Gastrocnemius medialis (tissue), 4 donors: ENCODE measurements at places on chromosomes 13 and 19. TPM values are rescaled to one million over a fixed set of nuclear protein-coding genes. Genes with fewer than 3 reads are reported as not detected.
A peak's percentile ranks its signal among the peaks of the same experiment; 100 is the strongest.

GRCh38 chr13:76887076-76887563 lies 915 bp upstream of the KCTD12 start:
- DNase-seq, result no peak
- H3K27ac ChIP-seq, result peak overlapping the region; percentile 85
- peak overlapping the region; percentile 74 for H3K4me3 ChIP-seq
- no peaks in the 10 kb centered on the region for H3K4me1 ChIP-seq

- H3K27ac ChIP-seq, result no peak overlapping the region
- no peaks in the 10 kb centered on the region for H3K36me3 ChIP-seq
- peaks cover 57% of the 10 kb centered on the region for H3K27me3 ChIP-seq
- H3K4me1 ChIP-seq, result peaks cover 10% of the 10 kb centered on the region
These were observed 4.4 kb downstream of the CILP2 start for GRCh38 chr19:19542507-19542906.

Gene FFAR1
- not detected for total RNA-seq

Gene CGB1
- total RNA-seq, result not detected

DNA sequence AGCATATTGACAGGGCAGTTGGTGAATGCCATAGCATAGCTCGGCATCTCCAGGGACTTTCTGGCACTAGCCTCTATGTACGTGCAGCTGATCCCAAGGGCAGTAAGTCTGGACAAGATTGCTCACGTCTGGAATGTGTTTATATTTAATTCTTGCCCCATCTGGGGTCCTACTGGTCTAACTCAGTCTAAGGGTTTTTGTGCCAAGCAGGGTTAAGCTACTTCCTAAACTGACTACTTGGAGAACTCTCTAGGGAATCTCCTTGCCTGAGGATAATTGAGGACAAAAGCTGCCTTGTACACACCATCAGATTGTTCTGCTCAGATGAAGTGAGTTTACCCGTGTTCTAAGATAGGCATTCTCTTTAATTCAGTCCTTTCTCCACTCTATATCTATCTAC lies 358.1 kb downstream of the MYO16 start:
- no peaks in the 10 kb centered on the region for H3K27me3 ChIP-seq
- DNase-seq, result no peak
- no peak overlapping the region for H3K4me3 ChIP-seq
- no peaks in the 10 kb centered on the region for H3K4me1 ChIP-seq
- H3K36me3 ChIP-seq, result no peaks in the 10 kb centered on the region

GRCh38 chr19:17178291-17178690 lies 36.9 kb upstream of the USE1 start:
- peaks cover 14% of the 10 kb centered on the region for H3K36me3 ChIP-seq
- H3K27me3 ChIP-seq, result no peaks in the 10 kb centered on the region
- no peak for DNase-seq
- H3K4me1 ChIP-seq, result no peaks in the 10 kb centered on the region
- H3K27ac ChIP-seq, result no peak overlapping the region

DNA sequence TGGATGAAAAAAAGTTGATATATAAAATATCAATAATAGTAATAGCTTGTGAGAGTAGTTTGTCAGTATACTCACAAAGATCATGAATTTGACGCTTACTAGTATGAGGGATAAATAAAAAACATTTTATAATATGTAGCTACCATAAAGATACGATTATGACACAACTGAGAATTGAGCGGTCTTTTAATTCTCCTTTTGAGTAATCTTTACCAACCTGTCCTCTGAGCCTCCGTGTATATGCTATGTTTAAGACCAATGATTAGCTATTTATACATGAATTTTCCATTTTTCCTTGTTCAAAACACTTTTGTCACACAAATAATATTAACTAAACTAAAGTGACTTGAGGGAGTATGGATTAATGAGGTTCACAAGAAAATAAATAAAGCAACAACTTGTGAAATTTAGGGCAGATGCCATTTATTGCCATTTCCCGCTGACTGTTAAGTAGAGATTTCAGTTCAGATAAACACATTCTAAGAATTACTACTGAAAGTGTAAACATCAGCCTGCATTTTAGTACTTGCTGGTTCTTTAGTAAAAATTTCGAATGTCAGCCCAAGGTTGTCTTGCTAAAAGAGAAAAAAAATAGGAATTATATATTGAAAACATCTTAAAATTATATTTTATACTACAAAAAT lies 6.2 kb upstream of the IRS2 start:
- no peak overlapping the region for H3K4me3 ChIP-seq
- peaks cover 12% of the 10 kb centered on the region for H3K4me1 ChIP-seq
- no peak for DNase-seq
- no peaks in the 10 kb centered on the region for H3K36me3 ChIP-seq
- no peak overlapping the region for H3K27ac ChIP-seq

Gene LILRA6
- total RNA-seq, result not detected

GRCh38 chr19:18730885-18731513 lies 47.5 kb downstream of the CRTC1 start:
- H3K27me3 ChIP-seq, result no peaks in the 10 kb centered on the region
- H3K27ac ChIP-seq, result no peak overlapping the region
- DNase-seq, result no peak
- no peak overlapping the region for H3K4me3 ChIP-seq
- H3K36me3 ChIP-seq, result no peaks in the 10 kb centered on the region
- no peaks in the 10 kb centered on the region for H3K4me1 ChIP-seq

Gene AMER2
- not detected for total RNA-seq

DNA sequence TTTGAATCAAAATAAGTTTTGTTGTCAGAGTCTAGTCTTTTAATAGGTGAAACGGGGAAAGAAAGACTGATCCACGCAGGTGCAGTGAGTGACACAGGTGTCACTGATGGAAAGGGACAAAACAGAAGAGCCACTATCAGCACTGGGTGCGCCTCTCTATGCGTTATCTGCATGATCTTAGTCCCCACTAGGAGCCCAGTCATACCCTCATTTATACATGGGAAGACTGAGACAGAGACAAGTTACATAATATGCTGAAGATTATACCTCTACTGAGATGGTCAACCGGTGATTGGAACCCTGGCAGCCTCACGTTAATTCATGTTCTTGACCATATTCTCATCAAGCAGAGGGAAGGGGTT lies 3.4 kb downstream of the LRCH1 start:
- no peaks in the 10 kb centered on the region for H3K27me3 ChIP-seq
- no peaks in the 10 kb centered on the region for H3K36me3 ChIP-seq
- no peak overlapping the region for H3K4me3 ChIP-seq
- H3K27ac ChIP-seq, result no peak overlapping the region

Gene PPP1R12C
- total RNA-seq, result 22.6 TPM

Gene CYP2A6
- total RNA-seq, result 0.16 TPM

- peak; percentile 35 for DNase-seq
- no peaks in the 10 kb centered on the region for H3K27me3 ChIP-seq
- H3K27ac ChIP-seq, result peak overlapping the region; percentile 74
- H3K36me3 ChIP-seq, result no peaks in the 10 kb centered on the region
These were observed 47.7 kb upstream of the UQCRFS1 start for GRCh38 chr19:29260477-29261317.

DNA sequence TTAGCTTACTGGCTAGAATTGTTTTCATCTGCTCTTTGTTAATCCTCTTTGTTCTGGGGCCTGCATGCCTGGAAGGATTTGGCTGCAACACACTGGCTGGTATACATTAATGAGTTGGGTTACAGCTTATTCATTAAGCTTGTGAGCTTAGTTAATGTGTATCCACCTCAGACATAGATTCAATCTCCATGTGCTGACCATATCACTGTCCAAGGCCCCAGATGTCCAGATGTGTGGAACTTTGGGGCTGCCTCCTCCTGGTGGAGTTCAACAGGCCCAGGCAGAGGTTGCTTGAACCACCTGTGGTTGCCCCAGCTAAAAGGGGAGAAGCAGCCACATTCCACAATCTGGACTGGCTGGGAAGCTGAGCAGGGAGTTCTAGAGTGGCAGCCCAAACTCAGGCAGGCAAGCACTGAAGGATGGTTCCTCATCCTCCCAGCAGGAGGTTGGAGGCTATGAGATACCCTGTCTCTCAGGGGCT lies 5.4 kb downstream of the DIAPH3 start:
- DNase-seq, result no peak
- H3K36me3 ChIP-seq, result no peaks in the 10 kb centered on the region
- no peak overlapping the region for H3K27ac ChIP-seq
- no peaks in the 10 kb centered on the region for H3K27me3 ChIP-seq
- H3K4me3 ChIP-seq, result no peak overlapping the region

GRCh38 chr19:31149441-31149941 lies 199.7 kb downstream of the TSHZ3 start:
- no peak for DNase-seq
- H3K36me3 ChIP-seq, result no peaks in the 10 kb centered on the region
- no peak overlapping the region for H3K27ac ChIP-seq
- H3K4me1 ChIP-seq, result no peaks in the 10 kb centered on the region

- peak within 1 kb of the TSS; percentile 64 for H3K27ac ChIP-seq
- DNase-seq, result peak; percentile 40
- H3K36me3 ChIP-seq, result no peaks in the 10 kb centered on the region
These were observed at the start of gene CCDC169 for GRCh38 chr13:36297366-36298338. CCDC169 (minus strand) TSS chr13:36297814; CDS start chr13:36297719, 95 bp downstream.

DNA sequence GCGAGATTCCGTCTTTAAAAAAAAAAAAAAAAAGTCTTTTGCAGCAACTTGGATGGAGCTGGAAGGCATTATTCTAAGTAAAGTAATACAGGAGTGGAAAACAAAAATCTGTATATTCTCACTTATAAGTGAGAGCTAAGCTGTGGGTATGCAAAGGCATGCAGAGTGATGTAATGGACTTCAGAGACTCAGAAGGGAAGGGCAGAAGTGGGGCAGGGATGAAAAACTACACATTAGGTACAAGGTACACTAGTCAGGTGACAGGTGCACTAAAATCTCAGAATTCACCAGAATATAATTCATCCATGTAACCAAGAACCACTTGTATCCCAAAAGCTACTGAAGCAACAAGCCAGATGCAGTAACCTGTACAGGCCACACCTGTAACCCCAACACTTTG lies 2.0 kb downstream of the GP6 start:
- no peak overlapping the region for H3K4me3 ChIP-seq
- H3K4me1 ChIP-seq, result no peaks in the 10 kb centered on the region
- H3K27me3 ChIP-seq, result no peaks in the 10 kb centered on the region
- H3K27ac ChIP-seq, result no peak overlapping the region
- H3K36me3 ChIP-seq, result no peaks in the 10 kb centered on the region

Gene IGFL3
- not detected for total RNA-seq

Gene ATP12A
- total RNA-seq, result not detected

Gene RAP2A
- 14.8 TPM for total RNA-seq

- H3K36me3 ChIP-seq, result no peaks in the 10 kb centered on the region
- no peak overlapping the region for H3K4me3 ChIP-seq
- H3K4me1 ChIP-seq, result no peaks in the 10 kb centered on the region
- DNase-seq, result no peak
- H3K27ac ChIP-seq, result no peak overlapping the region
These were observed 18.2 kb upstream of the AMER2 start for GRCh38 chr13:25190256-25190655.

GRCh38 chr19:4717966-4718701 lies 5.5 kb downstream of the DPP9 start:
- no peak overlapping the region for H3K4me3 ChIP-seq
- peaks cover 54% of the 10 kb centered on the region for H3K36me3 ChIP-seq
- H3K4me1 ChIP-seq, result peaks cover 32% of the 10 kb centered on the region
